ENCODE measurements at places on chromosomes 1 and 21.

DNA sequence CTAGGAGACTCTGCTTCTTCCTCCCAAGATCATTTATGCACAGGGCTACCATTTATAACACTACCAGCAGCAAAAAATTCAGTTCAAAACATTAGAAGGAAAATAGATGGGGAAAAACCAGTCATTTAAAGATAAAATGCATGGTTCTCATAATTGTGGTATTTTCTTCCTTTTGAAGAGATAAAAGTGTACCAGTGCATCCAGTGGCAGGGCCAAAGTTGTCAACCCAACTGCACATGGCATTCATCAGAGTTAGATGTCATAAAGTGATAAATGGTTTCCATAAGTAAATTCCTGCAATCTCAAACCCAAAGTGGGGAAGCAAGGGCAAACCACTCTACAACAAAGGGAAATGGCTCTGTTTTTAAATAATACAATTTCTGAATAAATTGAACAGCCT, 119.1 kb upstream of the DMRTA2 start:
- DNase-seq: no peak

GRCh38 chr21:43693981-43694380, 24.9 kb upstream of the PDXK start:
- no peak for DNase-seq

DNA sequence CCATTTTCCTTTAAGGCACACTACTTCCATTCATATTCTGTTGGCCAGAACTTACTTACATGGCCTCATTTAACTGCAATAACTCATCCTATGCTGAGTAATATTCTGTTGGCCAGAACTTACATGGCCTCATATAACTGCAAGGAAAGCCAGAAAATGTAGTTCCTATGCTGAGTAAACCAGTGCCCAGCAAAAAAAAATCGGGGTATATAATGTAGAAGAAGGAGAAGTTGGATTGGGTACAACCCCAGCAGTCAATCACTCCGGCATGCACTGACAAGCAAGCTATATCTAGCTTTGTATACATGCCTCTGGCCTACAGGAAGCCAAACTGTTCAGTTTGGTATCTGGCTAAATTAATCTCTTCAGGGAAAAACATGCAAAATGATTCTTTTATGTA, 39.4 kb upstream of the PPIH start:
- DNase-seq: no peak

GRCh38 chr1:234838820-234839219, 228.8 kb upstream of the IRF2BP2 start:
- DNase-seq: no peak

DNA sequence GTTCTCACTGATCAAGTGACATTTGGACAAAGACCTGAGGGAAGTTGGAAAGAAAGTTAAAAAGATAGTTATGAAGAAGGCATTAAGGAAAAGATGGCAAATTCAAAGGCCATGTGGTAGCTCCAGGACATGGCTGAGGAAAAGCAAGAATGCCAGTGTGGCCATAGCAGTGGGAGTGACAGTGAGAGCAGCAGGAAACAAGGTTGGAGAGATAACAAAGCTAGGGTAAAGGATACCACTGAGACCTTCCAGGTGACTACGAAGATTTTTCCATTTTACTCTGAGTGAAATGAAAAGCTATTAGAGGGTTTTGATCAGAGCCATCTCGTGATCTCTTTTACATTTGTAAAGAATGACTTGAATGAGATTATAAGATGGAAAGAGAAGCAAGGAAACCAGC, 170.6 kb downstream of the SLC44A5 start:
- DNase-seq: no peak

Data from GF-D8 (cell line).